ENCODE measurements at places on chromosomes 2 and 18.
A peak's percentile ranks its signal among the peaks of the same experiment; 100 is the strongest.

GRCh38 chr2:154696810-154697417 is 1.6 kb upstream of the KCNJ3 start:
- DNase-seq = no peak

DNA sequence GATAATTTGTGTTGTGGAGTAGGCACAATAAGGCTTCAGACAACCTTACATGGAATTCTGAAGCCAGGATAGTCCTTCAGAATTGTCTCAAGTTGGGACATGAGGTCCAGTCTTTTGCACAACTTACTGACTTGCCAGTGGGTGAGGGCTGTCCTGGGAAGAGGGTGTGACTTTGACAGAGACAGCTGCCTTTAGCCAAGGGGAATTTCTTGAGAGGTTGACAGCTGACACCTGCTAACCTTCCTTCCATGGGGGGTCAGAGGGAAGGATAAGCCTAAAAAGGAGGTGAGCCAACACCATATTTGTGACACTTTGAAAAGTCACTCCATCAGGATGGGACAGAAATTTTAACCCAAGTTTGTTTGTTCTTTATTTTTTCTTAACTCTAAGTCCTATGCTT is 907.8 kb upstream of the CRIM1 start:
- no peak for DNase-seq

GRCh38 chr2:118431165-118431517 is 342.9 kb downstream of the INSIG2 start:
- DNase-seq = no peak

- DNase-seq = no peak
Observed at GRCh38 chr2:156505696-156506095, 69.5 kb downstream of the GPD2 start.

DNA sequence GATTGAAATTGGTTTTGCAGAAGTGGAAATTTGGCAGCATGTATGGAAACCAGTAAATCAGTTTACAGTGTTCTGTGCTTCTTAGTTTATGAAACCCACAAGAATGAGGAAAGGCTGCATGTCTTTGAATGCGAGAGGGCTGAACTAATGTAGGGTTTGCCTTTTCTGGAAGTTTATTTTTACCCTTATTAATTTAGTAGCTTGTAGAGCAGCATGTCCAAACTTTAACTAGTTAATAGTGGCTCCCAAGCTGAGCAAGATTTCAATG is 50.4 kb downstream of the LDLRAD4 start:
- no peak for DNase-seq

DNA sequence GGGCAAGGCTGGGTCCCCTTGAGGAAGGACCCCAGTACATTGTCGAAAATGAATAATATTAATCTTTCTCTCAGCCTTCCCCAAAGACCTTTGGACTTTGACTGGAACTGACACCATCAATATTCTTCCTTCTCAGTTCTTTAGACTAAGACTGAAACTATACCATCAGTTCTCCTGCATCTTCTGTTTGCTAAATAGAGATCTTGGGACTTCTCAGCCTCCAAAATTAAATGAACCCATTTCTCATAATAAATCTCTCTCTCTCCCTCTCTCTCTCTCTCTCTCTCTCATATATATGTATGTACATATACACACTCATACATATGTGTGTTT is 39.7 kb upstream of the VRK2 start:
- no peak for DNase-seq

- peak; percentile 34 for DNase-seq
Observed at GRCh38 chr18:62331581-62332356, 6.7 kb downstream of the TNFRSF11A start.

GRCh38 chr2:27798948-27799645 is 27.6 kb downstream of the MRPL33 start:
- peak; percentile 14 for DNase-seq

GRCh38 chr2:188519136-188519535 is 227.5 kb downstream of the GULP1 start:
- no peak for DNase-seq

DNA sequence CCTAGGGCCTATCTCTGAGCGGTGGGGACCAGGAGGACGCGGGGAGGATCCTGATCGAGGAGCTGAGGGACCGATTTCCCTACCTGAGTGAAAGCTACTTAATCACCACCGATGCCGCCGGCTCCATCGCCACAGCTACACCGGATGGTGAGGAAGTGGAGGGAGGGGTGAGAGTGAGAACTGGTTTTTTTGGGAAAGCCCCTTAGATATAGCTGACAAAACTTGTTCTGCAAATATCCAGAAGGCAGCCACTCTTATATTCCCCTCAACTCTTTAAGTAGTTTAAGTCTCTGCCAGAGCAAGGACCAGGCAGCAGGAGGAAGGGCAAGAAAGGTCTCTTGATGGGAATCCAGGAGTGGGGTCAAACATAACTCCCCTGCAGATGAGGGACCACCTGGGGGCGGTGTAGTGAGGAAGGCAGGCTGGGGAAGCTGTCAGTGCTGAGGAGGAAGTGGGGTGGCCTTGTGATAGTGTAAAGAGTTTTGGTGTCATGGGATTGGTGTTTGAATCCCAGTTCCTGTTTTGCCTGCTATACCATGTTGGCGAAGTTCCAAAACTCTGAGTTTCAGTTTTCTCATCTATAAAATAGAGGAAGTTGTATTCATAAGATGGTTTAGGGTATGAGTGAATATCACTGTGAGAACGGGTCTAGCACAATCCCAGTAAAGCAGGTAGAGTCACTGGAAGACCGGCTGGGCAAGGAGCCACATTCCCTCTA is 3.4 kb downstream of the NAGK start:
- no peak for DNase-seq

DNA sequence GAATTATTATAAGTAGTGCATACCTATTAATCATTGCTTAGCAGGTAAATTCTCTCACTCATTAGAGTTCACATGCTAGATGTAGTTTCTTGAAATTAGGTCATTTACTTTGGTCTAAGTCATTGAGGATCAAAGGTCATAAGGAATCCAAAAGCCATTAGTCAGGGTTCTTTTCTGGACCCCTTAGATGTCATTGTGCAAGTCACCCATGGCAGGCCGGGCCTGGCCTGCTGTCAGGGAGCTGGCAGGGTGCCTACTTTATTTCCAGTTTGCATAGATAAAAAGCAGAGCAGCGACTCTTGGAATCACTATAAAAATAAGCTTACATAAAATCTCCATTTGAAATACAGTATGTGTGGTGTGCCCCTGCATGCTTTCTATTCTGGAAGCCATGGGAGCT is 91.3 kb downstream of the MEIS1 start:
- no peak for DNase-seq

GRCh38 chr18:61893309-61893970 is 633 bp upstream of the RNF152 start:
- DNase-seq = peak; percentile 30

- DNase-seq = no peak
Observed at GRCh38 chr18:22946217-22946616, 13.1 kb downstream of the RBBP8 start.

- no peak for DNase-seq
Observed at GRCh38 chr2:207848545-207848928, 78.8 kb upstream of the FZD5 start.

Measured in thyroid gland (tissue), 4 donors.